Fibroblast of upper back skin (primary cell): ENCODE measurements at places on chromosomes 12 and 14.
A peak's percentile ranks its signal among the peaks of the same experiment; 100 is the strongest.

DNA sequence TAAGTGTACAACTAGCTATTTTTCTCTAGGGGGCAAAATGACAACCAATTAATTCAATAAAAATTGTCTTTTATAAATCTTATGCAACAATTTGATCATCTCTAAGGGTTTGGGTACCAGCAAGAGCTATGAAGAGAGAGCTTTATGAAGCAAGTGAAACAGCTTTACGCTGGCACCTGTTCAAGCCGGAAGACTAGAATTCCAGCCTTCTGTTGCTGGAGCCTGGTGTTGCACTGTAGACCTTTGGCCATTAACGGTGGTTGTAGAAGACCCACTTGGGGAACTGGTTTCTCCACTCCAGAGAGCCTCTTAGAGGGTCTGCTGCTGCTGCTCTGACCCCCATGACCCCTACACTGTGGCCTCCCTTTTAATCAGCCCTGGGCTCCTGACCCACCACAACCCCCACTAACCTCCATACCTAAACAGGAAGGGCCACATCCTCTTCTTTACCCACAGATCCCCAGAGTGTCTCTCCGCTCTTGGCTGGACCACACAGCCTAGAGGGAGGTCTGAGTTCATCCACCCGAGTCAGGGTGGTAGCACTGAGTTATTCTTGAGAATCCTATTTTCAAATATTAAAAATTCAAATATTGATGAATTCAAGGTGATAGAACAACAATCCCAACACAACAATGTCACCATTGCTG lies 54.6 kb upstream of the STON2 start:
- no peak for DNase-seq

DNA sequence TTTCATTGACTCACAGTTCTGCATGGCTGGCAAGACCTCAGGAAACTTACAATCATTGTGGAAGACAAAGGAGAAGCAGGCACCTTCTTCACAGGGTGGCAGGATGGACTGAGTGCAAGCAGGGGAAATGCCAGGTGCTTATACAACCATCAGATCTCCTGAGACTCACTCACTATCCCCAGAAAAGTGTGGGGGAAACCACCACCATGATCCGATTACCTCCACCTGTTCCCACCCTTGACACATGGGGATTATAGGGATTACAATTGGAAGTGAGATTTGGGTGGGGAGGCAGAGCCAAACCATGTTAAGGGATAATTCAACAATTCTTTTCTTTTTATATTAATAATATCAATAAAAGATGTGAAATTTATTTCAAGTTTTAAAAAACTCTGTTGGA lies 34.1 kb downstream of the CNTN1 start:
- no peak for DNase-seq

GRCh38 chr14:88017535-88017934 lies 12.6 kb downstream of the GPR65 start:
- no peak for DNase-seq

GRCh38 chr12:124030510-124030909 lies 57.5 kb downstream of the ZNF664 start:
- peak; percentile 88 for DNase-seq

DNA sequence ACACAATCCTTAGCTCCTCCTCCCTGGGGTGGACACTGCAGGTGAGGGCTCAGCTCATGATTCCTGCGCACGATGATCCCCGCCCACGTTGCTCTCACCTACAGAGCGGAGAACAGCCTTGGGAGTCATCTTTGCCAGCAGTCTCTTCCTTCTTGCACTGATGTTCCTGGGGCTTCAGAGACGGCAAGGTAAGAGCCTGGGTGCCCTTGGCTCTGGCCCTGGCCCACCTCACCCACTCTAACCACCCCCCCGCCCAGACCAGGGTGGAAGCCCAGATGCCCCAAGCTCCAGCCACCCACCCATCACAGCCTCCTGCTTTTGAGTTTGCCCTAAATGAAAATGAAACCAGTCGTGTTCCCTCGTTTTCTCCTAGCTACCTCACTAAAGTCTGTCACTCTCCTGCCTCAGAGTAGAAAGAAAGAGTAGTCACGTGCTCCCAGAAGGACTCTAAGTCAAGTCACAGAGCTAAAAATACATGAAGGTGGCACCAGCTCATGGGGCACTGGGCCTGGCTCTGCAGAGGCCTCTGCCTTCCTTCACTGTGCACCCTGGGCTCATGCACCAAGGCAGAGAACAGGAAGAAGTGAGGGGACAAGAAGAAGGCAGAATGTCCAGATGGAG lies 9.0 kb downstream of the TAPBPL start:
- no peak for DNase-seq

DNA sequence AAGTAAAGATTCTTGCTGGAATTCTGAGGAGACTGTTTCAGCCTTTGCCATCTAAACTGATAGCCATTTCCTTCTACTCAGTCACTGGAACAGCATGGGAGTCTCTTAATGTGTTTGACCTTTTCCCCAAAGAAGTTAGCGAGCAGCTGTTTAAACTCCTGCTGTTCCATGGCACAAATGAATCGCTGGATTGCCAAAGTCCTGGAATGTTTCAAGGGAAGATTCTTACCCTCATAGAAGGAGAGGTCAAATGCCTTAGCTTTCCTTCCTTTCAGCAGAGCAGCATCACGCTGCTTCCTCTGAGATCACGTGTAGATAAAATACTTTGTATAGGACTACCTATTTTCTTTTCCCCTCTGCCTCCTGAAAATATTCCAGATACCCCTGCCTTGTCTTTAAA lies 10.5 kb upstream of the NR2C1 start:
- peak; percentile 80 for DNase-seq
